ENCODE measurements at places on chromosomes 1 and 21. TPM values are rescaled to one million over a fixed set of nuclear protein-coding genes. Genes with fewer than 3 reads are reported as not detected.

Gene FMO3
- total RNA-seq: not detected

Gene SLAMF6
- total RNA-seq: 8.2 TPM

Gene SLC45A3
- 2.0 TPM for total RNA-seq

Gene CFHR2
- total RNA-seq: not detected

Gene NIPAL3
- total RNA-seq: 17.9 TPM

Measured in mononuclear cell (primary cell).